A172 (cell line): ENCODE measurements at places on chromosomes 11 and 22. TPM values are rescaled to one million over a fixed set of nuclear protein-coding genes. Genes with fewer than 3 reads are reported as not detected.

DNA sequence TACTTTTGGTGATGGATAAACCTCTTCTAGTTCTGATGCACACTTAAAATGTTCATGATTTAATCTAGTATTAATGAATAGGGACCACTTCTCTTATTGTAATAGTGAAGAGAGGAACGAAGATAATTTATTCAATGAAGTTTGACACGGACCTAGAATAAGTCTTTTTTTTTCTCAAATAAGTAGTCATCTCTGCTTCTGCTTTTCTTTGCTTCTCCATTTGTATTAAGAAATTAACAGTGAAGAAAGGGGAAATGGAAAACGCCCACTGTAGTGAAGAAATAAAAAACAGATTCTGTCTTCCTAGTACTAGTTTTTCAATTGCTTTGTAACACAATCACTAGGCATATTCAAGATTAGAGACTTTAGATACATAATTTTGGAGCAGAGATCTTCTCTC lies 73.0 kb downstream of the CD44 start:
- no peak for DNase-seq

GRCh38 chr11:104222464-104222863 lies 58.5 kb upstream of the PDGFD start:
- DNase-seq, result no peak

DNA sequence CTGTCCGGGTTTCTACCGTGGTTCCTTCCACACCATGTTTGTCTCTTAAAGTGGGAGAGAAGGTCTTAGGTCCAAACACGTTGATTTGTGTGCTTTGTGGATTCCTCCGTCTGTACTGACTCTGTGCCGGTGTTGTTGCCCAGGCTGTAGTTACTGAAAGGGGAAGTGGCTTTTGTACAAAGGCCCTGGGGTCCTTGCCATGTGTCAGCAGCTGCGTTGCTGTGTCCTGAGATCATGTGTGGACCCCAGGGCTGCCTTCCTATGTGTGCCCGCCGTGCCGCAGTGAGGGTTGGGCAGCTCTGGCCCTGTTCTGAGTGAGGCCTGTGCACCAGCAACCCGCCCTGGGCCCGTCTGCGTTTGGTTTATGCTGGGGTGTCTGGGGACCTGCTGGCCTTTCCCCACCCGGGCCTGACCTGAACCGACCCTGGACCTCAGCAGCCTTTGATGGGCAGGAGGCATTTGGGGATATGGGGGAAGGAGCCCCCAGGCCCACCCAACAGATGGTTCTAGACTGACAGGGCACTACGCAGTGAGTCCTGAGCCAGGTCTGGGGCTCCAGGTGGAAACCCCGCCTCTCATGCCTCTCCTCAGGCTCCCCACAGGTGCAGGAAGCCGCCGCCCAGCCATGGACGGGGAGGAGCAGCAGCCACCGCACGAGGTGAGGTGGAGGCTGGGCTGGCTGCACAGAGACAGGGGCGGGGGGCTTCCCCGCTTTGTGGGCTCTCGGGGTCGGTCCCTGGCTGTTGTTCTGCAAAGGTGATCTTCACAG lies 6.9 kb downstream of the TRABD start:
- no peak for DNase-seq

C1QTNF4 gene
- total RNA-seq, result not detected in 2 replicates

OR6X1 gene
- total RNA-seq, result not detected in 2 replicates

KIRREL3 gene
- 0.46 and 1.4 TPM in 2 replicates for total RNA-seq
